ENCODE measurements at places on chromosomes 4 and X. TPM values are rescaled to one million over a fixed set of nuclear protein-coding genes. Genes with fewer than 3 reads are reported as not detected.

The RAB28 gene
- 6.0 TPM for total RNA-seq

The SAGE1 gene
- total RNA-seq, result not detected

The QDPR gene
- 43.0 TPM for total RNA-seq

The UGT2B15 gene
- not detected for total RNA-seq

The NONO gene
- total RNA-seq, result 436 TPM

The GPRIN3 gene
- total RNA-seq, result not detected

The NLGN4X gene
- not detected for total RNA-seq

The RASL11B gene
- 0.16 TPM for total RNA-seq

The DAPP1 gene
- 0.09 TPM for total RNA-seq

The SSX4B gene
- total RNA-seq, result not detected

The TNMD gene
- not detected for total RNA-seq

All from bronchial smooth muscle cell (primary cell).